ENCODE measurements at places on chromosomes 6 and 20.

DNA sequence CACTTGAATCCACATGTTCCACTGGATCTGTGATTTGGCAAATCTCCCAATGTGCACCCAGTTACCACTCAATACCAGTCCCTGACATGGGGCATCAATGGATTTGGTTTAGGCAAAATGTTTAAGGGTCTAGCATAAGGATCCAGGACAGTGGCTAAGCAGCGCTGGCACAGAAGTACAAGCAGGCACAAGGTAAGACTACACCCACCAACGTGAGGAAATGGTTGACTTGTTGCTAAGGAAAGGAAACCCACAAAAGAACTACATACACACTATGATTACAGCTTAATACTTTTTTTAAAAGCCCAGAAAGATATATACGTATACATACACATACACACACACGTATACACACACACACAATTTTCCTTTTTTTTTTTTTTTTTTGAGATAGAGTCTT lies 79.0 kb downstream of the DNAAF9 start:
- DNase-seq = no peak

GRCh38 chr6:19759117-19759880 lies 77.9 kb upstream of the ID4 start:
- peak; percentile 55 for DNase-seq

GRCh38 chr6:33875141-33875581 lies 71.4 kb upstream of the MLN start:
- no peak for DNase-seq

GRCh38 chr20:43787937-43788336 lies 61.1 kb upstream of the GTSF1L start:
- DNase-seq = no peak

DNA sequence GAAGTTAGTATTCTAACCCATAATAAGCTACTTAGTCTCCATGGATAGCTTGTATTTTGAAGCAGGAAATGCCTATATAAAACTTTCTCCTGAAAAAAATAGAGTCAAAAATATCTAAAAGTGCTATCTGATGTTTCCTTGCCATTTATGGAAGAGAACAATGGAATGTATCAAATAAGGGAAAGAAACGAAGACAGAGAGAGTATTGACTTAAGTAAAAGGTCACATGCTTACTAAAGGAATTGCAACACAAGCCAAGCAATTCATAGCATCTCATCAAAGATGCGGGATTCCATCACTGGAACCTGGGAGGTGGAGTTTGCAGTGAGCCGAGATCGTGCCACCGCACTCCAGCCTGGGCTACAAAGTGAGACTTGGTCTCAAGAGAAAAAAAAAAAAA lies 112.9 kb upstream of the DTNBP1 start:
- DNase-seq = no peak

GRCh38 chr6:162856885-162857284 lies 129.1 kb downstream of the PACRG start:
- DNase-seq = no peak

DNA sequence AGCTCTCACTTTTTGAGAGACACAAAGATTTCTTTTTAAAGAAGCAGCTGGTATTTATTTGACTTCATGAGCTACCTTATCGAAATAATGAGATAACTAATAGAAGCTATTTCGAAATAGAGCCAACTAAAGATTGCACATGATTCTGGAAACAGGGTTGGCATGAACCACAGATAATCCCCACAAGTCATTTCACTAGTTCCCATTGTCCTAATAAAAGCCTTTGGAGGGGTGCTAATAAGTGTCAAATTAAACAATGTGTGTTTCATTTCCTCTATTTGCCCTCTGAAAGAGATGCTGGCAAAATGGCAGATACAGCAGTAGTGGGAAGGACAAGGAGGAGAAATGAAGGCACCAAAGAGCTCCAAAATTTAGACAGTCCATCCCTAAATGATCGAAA lies 78.6 kb upstream of the RIPOR2 start:
- DNase-seq = no peak

DNA sequence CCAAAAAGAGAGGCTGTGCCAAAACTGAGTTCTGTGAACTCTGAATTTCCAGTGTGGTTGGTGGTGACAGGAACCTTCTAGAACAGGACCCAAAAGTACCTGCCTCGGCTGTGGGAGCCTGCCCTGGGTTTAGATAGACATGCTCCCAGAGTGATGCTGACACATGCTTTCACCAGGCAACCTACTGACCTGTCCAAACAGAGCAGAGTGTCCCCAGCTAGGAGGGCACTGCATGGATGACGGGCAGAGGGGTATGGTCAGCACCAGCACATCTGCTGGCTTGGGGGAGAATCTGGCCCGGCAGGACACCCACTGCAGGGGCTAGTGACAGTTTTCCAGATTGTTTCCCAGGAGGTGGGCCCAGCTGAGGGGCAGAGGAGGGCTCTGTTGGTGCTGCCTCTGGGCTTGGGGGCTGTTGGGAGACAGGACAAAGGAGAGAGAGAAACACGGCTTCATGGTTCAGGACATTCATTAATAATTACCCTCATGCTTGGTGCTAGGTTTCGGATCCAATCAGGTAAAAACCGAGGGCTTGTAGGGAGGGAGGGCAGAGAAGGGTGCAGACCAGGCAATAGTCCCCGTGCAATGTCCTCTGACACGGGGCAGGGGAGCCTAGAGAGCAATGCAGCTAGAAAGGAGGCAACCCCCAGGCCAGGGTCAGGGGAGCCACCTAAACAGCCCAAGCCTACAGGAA lies 15.0 kb downstream of the KCNK5 start:
- no peak for DNase-seq

- DNase-seq = no peak
Observed at GRCh38 chr6:34138191-34138590, 7.7 kb downstream of the GRM4 start.

GRCh38 chr6:151434369-151434768 lies 17.6 kb downstream of the RMND1 start:
- DNase-seq = no peak

- DNase-seq = no peak
Observed at GRCh38 chr6:109872968-109873545, 105.1 kb upstream of the GPR6 start.

DNA sequence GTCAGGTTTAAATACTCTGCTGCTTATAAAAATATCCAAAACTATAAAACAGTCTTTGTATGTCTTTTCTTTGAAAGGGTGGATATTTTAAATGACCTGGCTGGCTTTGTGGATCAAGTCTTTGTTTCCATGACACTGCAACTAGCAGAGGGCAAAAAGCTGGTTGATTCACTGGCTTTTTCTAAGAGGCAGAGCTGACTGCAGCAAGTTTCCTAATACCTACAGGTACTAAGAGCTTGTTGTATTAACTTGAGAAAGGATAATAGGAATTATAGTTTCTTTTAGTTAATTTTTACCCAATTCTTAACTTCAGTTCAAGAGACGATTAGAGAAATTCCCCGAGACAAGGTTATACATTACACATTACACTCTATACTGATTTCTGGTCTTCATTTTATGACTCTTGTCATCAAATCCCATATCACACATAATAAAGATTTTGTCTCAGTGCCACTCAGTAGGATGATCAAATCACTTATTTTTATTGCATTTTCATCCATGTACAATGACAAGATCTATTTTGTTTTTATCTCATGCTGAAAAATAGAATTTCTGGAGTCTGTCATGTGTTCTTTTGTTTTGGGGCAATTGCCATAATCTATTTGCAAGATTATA lies 120.1 kb upstream of the RIMS1 start:
- no peak for DNase-seq

DNA sequence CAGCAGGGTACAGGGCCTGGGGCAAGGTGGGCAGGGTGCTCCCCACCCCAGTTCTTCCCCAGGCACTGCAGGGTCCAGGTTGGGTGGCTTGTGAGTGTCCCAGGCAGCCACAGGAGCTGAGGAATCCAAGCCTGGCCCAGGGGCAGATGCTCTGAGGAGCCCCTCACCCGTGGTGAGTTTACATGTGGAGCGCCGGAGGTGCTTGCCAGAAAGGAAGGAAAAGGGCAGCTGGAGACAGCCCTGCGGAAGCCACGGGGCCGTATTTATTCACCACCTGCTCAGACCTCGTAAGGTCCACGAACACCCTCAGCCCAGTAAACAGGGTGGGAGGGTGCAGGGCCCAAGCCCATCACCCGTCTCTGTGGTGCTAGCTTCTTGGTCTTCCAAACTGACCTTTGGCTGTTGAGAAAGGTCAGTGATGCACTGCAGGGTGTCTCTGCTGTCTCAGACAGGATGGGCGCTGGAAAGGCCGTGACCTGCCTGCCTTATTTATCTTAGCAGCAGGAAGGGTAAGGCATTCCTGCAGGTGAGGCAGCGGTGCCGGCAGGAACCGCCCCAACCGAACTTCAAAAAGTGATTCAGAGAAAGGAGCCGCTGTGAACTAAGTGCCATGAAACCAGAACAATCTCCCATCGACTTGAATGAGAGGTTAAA lies 4.0 kb upstream of the FRMD1 start:
- no peak for DNase-seq

DNA sequence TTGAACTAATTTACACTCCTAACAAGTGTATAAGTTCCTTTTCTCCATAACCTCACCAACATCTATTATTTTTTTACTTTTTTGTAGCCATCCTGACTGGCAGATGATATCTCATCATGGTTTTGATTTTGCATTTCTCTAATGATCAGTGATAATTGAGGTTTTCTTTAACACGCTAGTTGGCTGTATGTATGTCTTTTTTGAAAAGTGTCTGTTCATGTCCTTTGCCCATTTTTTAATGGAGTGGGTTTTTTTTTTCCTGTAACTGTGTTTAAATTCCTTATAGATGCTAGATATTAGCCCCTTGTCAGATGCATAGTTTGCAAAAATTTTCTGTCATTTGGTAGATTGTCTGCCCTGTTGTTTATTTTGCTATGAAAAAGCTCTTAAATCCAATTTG lies 39.6 kb upstream of the TRIM39 start:
- DNase-seq = no peak

Data from RKO (cell line).